ENCODE measurements at places on chromosomes 12 and 14.
A peak's percentile ranks its signal among the peaks of the same experiment; 100 is the strongest.

- no peak for DNase-seq
These were observed 82.1 kb downstream of the KIF26A start for GRCh38 chr14:104220215-104221070.

GRCh38 chr14:22767323-22767589 is 768 bp downstream of the OXA1L start:
- no peak for DNase-seq

- no peak for DNase-seq
These were observed 120.8 kb downstream of the DNAI7 start for GRCh38 chr12:25074113-25074512.

GRCh38 chr14:104187121-104187889 is 48.9 kb downstream of the KIF26A start:
- no peak for DNase-seq

- DNase-seq: no peak
These were observed 366.6 kb upstream of the TMEM132C start for GRCh38 chr12:127900386-127900785.

DNA sequence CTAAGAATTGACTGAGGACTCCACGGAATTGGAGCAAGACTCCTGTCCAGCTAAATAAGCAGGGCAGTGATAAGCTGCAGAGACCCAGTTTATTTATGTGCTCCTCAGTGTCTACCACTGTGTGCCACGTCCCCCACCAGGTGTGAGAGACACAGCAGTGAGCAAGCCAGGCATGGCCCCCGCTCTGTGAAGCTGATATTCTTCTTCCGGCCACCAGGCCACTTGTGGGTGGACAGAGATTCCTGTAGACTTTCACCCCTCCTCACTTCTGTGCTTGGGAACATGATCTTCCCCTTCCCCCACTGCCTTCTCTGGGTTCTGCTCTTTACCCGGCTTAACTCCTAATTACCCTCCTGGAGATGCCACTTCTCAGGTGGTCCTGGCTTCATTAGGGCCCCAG is 21.3 kb downstream of the BRAP start:
- no peak for DNase-seq

GRCh38 chr14:90545382-90545781 is 148.6 kb downstream of the CALM1 start:
- no peak for DNase-seq

GRCh38 chr14:84065811-84066210 is 1464.1 kb upstream of the FLRT2 start:
- no peak for DNase-seq

- no peak for DNase-seq
These were observed 11.7 kb downstream of the KDM2B start for GRCh38 chr12:121568971-121569751.

- no peak for DNase-seq
These were observed 96.1 kb downstream of the TRHDE start for GRCh38 chr12:72368298-72368697.

DNA sequence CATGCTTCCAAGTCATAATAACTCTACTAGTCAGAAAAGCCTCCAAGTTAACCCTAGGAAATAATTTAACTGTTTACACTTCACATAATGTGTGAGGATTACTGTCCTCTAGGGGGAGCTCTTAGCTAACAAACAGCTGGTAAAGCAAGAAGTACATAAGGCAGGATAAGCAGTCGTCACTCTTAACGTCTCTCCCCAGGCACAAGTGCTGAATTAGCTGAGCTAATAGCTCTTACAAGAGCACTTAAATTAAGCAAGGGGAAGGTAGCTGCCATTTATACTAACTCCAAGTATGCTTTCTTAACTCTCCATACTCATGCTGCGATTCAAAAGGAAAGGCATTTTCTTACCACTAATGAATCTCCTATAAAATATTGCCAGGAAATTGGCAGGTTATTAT is 79.3 kb upstream of the TSPAN11 start:
- DNase-seq: no peak

DNA sequence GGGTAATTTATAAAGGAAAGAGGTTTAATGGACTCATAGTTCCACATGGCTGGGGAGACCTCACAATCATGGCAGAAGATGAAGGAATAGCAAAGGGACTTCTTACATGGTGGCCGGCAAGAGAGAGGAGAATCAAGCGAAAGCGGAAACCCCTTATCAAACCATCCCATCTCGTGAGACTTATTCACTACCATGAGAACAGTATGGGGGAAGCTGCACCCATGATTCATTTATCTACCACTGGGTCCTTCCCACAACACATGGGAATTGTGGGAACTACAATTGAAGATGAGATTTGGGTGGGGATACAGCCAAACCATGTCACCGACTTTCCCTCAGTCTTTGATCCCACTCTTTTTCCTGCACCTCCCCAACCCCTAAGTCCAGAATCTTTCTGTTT is 12.6 kb upstream of the CTDSP2 start:
- no peak for DNase-seq

GRCh38 chr12:53051058-53051880 is 1.4 kb downstream of the TNS2 start:
- no peak for DNase-seq

GRCh38 chr12:113744802-113745395 is 221.2 kb downstream of the RBM19 start:
- no peak for DNase-seq

DNA sequence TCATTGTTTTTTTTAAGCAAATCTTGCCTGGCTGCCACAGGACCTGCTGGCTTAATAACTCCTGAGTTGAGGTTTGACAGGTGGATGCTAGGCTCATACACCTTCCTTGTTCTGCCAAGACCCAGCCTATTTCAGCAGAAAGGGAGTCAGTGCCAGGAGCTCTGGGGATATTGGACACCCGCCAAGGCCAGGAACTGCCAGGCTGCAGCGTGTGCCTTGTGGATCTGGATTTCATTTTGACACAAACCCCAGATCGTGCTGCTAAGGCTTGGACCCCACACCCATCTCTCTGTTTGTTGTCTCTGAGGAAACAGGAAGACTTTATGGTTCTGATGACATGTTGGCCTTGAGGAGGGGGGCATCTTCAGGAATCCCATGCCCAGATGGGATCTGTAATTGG is 44.4 kb upstream of the PRIMA1 start:
- DNase-seq: no peak

DNA sequence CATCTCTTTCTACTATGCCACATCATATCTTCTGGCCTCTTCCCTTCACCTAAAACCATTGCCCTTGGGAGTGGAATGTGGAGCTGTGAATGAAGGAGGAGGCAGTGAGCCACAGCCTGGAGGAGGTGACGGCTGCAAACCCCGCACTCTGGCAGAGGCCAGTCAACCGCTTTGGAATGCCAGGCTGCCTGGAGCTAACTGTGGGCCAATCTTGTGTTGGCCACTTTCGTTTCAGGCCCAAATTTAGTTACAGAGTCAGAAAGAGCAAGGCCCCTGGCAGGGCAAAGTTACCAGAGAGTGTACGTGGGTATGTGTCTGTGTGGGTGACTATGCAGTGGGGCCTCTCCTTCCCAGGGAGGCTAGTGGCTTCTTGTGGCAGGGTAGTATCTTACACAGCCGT is 40.1 kb downstream of the CACNA1C start:
- DNase-seq: no peak

DNA sequence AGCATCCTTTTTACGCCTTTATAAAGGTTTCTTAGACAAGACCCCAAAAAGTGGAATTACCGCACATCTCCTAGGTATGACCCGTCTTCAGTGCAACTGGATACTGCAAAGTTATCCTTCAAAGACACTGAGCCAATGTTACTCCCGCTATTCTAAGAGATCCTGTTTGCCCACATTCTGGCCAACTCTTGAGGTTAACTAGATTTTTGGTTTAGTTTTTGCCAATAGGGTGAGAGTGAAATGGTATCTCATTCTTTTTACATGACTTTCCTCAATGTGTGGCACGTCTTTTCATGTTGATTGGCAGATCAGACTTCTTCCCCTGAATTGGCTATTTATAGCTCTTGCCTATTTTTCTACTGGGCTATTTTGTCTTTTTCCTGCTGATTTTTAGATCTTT is 347.2 kb downstream of the MED13L start:
- no peak for DNase-seq

DNA sequence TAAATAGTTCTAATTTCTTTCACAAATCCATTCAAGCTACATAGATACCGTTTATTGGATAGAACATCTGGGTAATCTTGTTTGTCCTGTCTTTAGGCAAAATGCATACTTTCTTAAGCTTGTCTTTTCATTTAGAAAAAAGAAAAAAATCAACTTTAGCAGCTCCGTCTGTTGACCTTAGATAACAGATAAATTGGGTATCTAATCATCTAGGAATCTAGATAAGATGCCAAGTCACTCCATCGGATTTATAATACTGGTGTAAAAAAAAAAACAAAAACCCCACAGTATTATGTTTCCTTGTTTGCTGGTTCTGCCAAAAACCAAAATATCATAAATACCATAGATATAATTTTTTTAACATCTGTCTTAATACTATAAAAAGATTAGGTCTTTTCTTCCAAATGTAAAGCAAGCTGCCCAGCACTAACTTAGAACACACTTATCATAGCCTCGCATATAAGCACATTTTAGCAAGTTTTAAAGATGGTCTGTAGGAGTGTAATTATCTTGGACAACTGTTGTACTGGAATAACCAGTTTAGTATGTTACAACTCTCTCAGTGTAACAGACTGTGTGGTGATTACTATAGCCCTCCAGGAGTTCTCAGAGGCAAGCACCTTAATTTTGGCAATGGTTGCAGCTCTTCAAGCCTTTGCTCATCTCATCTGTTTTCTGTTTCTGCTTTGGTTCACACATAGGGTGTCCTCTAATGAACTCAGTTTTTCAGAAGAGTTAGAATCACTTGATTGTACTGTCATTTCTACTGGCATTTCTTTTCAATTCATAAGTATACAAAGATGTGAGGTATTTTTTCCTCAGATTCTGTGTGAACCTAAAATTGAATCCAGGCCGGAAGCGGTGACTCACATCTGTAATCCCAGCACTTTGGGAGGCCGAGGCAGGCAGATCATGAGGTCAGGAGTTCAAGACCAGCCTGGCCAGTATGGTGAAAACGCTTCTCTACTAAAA is 83.1 kb downstream of the ANO6 start:
- DNase-seq: no peak

DNA sequence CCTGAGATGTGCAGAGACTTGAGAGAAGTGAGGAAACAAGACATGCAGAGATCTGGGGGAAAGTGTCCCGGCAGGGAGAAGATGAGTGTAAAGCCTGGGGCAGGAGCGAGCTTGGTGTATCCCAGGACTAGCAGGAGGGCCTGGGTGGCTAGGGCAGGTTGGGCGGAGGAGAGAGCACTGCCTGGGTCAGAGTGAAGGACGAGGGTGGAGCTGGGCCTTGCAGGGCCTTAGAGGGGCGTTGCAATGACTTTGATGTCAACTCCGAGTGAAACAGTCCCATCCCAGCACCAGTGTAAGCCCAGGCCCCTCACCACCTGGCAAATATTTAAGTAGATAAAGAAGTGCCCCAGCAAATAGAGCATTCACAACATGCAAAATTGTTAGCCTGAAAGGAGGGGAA is 24.2 kb upstream of the RFLNA start:
- DNase-seq: no peak

DNA sequence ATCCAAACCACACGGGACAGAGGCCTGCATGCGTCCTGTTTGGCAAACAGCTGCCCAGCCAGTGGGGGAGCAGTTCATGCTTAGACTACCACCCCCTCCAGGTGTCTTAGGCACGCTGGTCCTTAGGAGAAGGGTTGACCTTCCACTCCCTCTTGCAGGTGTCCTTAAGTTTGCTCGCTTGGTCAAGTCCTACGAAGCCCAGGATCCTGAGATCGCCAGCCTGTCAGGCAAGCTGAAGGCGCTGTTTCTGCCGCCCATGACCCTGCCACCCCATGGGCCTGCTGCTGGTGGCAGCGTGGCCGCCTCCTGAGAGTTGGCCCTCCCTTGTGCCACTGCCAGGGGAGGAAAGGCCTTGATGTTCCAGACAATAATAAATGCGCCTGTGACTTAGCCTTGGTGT is 1.8 kb downstream of the C12orf57 start:
- no peak for DNase-seq

GRCh38 chr14:65141523-65141922 is 39.2 kb upstream of the MAX start:
- DNase-seq: no peak

GRCh38 chr14:68172216-68172615 is 352.6 kb downstream of the RAD51B start:
- DNase-seq: no peak

- DNase-seq: no peak
These were observed 5.0 kb upstream of the SRSF9 start for GRCh38 chr12:120474616-120474960.

GRCh38 chr14:102551995-102552705 is 40.3 kb upstream of the RCOR1 start:
- DNase-seq: no peak

- DNase-seq: no peak
These were observed 11.6 kb upstream of the KCNJ8 start for GRCh38 chr12:21786041-21786531.

DNA sequence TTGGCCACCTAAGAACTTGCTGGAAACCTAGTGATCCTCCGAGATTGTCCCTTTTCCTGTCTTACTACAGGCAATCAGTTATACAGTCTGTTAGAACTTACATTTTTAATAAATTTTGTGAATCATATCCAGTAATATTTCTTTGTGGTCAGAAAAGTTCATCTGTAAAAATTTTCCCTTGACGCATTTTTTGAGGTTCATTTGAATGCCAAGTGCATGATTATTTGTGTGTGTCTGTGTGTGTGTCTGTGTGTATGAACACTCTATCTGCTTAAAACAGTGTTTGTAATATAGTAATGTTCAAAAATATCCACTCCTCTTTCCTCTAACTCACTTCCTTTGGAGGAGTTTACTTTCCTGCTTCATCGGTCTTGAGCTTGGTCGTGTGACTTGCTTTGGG is 468.7 kb upstream of the FLRT2 start:
- DNase-seq: no peak

GRCh38 chr14:100330007-100330344 is 6.8 kb downstream of the SLC25A47 start:
- DNase-seq: no peak

- DNase-seq: peak; percentile 42
These were observed 344 bp downstream of the LPAR5 start for GRCh38 chr12:6635375-6635855.

GRCh38 chr14:21940887-21941856 is 267.6 kb upstream of the OR4E1 start:
- no peak for DNase-seq

DNA sequence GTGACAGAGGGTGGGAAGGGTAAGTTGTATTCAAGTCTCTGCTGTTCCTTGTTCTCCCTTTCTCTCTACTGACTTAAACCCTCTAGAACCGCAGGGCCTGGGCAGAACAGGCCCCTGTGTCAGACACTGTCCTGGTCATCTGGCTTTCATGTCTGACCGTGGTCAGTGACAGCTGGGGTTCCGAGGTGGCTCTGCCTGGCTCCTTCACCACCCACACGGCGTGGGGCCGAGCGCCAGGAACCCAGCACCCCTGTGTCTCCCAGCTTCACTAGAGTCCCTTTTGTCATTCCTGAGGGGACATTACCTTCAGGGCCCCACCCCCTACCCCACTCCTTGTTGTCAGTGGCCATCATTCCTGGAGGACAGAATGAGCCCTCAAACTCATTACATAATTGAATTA is 168.9 kb downstream of the ADGRD1 start:
- DNase-seq: no peak

- no peak for DNase-seq
These were observed 111.3 kb upstream of the EEA1 start for GRCh38 chr12:93040367-93040766.

GRCh38 chr12:9066755-9067423 is 48.8 kb downstream of the A2M start:
- no peak for DNase-seq

- DNase-seq: no peak
These were observed 18.0 kb downstream of the TUBA1A start for GRCh38 chr12:49170924-49171323.

GRCh38 chr12:123132951-123133619 is 17.8 kb downstream of the PITPNM2 start:
- no peak for DNase-seq
